ENCODE measurements at places on chromosomes 11 and 22.

DNA sequence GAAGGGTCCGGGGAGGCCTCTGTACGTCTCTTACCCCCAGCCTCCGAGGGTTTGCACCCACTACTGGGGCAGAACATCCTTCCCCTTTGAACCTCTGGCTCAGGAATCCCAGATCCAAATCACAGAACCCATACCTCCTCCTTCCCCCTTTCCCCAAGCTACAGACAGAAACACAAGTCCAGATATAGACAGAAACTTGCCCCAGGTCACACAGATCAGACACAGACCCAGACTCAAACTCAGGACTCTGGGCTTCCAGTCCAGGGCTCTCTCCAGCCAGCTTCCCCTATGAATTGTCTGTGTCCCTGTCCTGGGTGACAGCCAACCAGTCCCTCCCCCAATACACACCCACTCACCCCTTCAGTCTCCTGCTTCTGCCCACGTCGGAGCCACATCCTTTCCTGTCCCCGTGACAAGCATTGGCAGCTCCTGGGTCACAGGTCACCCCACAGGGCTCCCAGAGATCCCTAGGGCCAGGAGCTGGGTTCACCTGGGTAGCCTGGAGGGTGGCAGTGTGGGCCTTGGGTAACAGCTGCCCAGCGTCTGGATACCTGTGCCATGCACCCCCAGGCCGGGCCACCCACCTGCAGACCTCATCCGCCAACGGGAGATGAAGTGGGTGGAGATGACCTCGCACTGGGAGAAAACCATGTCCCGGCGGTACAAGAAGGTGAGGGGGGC lies 772 bp downstream of the TBC1D10C start:
- no peak for DNase-seq

GRCh38 chr11:3002351-3002861 lies 10.3 kb upstream of the NAP1L4 start:
- DNase-seq = no peak

- DNase-seq = no peak
Observed at GRCh38 chr11:63705526-63705925, 24.2 kb downstream of the RTN3 start.

GRCh38 chr11:20015101-20015500 lies 145.2 kb downstream of the DBX1 start:
- no peak for DNase-seq

DNA sequence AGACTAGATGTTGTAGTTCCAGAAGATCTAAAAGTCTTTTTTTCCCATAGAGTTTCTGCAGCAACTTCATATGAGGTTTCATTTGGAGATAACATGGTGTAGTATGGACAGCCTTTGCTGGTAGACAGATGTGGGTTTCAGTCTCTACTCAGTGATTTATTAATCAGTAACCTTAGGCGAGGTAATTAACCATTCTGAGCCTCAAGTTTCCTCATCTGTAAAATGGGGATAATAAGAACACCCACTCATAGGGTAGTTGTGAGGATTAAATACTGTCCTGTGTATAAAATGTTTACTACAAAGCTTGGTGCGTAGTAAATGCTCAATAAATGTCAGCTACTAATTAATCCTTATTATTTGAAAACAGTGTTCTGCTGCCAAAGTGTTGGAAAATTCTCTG lies 16.8 kb downstream of the POU2F3 start:
- DNase-seq = no peak

GRCh38 chr11:103779054-103779453 lies 257.4 kb upstream of the DDI1 start:
- DNase-seq = no peak

GRCh38 chr11:25924586-25924985 lies 407.3 kb upstream of the ANO3 start:
- no peak for DNase-seq

GRCh38 chr11:2265854-2266585 lies 4.4 kb downstream of the ASCL2 start:
- DNase-seq = no peak

DNA sequence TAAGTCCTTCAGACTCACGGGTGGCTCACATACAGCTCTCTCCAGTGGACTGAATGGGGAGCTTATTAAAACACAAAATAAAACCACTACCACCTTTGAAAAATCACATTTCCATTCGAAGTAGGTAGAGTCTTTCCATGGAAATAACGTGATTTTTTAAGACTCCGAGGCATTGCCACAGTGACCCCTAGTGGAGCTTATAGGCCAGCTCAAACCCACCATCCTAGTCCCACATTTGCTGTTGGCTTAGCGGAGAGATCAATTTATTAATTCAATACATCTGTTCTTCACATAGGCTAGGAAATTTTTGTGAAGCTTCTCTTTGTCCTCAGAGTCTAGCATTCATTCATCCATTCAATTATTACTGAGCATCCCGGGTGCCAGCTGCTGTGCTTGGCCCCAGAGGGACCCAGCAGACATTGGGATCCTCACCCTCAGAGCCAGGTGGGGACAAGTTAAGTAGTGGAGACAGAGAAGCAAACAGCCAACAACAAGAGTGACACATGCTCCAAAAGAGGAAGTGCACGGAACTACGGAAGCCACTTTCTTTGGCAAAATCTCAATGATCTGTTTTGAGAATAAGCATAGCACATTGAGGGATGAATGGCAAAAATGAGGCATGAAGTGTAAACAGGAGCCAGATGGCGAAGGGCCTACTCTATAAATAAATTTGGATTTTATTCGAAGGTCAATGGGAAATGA lies 10.2 kb upstream of the P4HA3 start:
- DNase-seq = peak; percentile 40

- no peak for DNase-seq
Observed at GRCh38 chr11:128779036-128779435, 85.2 kb downstream of the FLI1 start.

DNA sequence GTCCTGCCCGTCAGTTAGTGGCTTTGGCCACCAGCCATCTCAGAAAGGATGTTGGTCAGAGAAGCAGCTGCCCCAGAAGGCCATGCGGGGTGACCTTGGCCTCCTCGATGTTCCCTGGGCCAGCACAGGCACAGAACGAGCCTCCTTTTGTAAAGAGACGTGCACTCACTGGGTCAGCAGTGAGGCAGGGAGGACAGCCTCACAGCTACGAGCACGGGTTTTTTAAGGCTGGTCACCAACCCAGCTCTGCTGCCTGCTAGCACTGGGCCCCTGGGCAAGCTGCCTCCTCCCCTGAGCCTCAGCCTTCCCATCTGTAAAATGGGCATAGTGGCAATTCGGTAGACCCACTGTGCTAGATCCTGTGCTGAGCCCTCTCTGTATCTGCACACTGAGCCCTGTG lies 10.8 kb downstream of the IGLL1 start:
- DNase-seq = no peak

DNA sequence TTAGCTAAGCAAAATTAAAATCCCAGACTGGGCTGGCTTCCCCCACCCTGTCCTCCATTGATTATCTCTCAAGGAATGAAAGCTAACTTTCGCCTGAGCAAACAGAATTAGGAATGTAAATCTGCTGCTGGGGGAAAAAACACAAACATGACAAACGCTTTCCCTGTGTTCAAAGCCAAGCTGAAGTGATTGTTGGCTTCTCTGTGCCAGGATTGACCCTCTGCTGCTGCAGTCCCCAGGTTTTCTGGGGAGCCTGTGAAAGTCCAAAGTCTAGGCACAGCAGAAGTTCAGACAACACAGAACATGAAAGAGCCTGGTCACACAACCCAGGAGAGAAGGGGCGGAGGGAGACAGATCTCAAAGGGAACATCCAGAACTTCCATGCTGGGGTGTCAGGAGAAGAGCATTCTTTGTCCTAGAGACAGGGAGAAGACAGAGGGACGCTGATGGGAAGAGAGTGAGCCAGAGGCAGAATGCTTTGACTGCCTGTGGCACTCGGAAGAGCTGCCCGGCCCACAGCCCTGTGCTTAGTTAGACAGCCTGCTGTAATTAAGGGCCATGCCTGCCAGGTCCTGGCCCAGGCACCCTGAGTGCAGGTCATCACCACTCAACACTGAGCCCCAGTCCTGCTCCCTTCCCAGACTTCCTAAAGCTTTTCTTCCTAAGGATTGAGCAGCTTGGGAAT lies 6.9 kb downstream of the PATZ1 start:
- no peak for DNase-seq

DNA sequence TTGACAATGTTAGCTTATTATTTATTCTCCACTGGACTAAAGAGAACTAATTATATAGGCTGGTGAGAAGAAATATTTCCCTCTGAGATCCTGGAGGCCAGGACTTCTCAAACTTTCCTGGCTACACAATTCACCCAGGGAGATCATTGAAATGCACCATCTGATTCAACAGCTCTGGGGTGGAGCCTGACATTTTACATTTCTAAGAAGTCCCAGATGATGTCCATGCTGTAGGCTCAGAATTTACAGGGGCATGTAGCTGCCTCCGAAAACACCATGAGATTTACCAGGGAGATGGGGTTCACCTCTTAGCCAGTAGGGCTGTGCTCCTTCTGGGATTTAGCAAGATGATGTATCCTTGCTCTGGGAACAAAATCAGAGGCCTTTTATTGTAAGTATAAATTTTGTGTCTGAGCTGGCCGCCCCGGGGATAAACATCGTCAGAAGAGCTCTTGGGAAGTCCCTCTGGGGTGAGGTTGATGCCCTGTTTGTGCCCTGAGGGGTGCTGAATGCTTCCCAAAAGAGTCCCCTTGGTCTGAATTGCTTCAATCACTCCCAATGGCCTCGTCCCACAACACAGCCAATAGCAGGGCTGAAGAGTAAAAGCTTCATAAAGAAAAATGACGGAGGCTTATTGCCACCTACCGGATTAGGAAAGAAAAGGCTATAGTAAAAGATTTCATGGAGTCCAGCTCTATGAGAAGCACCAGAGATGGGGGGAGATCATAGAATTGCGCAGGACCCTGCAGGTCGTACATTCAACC lies 33.4 kb upstream of the API5 start:
- DNase-seq = peak; percentile 79

GRCh38 chr11:3341298-3341697 lies 37.6 kb downstream of the ZNF195 start:
- peak; percentile 66 for DNase-seq

DNA sequence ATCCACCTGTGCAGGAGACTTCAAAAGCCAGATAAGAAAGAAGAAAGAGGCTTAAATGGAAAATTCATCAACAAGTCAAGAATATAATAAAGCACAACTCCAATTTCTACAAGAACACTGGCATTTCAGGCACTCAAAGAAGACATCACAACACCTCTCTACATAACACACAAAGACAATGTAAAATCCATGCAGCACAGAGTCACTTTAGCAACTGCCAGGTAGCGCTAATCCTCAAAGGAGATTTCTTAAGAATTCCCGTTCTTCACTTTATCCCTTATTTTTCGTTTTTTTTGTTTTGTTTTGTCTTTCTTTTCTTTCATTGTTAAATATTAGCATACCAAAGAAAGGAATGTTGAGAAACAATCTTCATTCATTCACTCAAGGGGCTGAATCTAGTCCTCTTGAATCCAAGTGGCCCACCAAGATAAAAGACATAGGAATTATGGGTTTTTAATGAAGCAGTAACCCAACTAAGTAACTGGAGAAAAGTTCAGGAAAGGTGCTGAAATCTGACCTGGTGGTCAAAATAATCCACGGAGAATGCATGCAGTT lies 95.0 kb downstream of the CADM1 start:
- DNase-seq = no peak

DNA sequence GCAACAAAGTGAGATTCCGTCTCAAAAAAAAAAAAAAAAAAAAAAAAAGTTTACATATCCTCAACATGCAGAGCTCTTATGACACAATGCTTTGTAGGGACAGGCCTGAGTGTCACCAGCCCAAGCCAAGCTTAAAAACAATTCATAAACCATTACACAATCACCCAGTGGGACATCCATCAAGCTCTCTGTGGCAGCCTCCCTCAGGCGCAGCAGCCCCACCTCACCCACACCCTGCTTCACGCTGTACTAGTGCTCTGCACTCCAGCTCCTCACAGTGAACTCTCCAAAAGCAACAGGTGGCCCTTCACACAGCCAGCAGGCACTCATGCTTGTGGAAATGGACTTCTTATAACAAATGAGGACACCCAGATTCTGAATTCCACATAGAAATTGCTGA lies 3.5 kb upstream of the FOXRED2 start:
- no peak for DNase-seq

DNA sequence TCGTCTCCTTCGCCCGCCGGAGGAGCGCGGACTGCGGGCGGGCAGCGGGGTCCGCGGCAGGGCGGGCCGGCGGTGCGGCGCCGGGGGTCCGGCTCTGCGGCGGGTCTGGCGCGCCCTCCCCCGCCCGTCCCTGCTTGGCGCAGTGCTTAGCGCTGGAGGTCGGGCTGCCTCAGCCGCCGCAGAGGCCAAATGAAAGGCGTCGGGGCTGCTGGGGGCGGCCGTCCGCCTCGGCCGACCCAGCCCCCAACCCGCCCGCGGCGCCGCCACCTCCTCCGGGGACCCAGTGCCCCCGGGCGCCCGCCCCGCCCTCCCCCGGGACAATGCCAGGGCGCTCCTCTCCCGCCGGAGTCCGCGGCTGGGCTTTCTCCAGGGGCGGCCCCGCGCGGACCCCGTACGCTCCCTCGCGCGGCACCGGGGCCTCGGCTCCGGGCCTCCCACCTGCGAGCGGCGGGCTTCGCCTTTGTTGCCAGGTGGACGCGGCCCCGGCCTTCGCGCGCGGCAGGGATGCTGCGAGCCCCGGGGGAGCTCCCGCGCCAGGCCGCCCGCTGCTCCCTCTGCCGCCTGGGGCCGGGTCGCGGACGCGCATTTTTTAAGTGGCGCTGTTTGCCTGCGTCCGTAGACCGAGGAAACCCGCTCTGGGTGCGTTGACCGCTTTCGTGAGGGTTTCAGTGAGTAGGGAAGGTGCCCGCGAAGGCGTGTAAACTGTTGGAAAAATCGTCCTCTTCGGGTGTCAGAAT lies 583 bp downstream of the APLP2 start:
- DNase-seq = peak; percentile 75
